Stimulated activated CD8-positive, alpha-beta memory T cell treated with anti-CD3 and anti-CD28 coated beads, Interleukin-7, amount 100 ng/mL, for 4 hours (primary cell): ENCODE measurements at places on chromosomes 7 and 10.

DNA sequence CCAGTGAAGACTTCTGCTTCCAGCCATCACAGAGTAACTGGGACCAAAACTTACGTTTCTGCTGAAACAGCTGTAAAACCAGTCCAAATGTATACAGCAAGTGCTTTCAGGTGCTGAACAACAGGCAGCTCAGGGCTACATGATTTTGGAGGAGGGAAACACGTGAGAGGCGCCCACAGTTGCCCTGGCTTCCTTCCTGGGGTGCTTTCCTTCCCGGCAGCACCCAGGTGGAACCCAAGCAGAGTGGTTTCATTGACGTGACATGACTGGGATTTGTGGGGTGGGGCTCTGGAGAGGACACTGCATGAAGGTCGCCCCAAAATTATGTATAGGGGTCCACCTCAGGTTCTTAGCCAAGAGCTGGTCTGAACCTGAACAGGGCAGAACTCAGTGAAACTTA, 34.2 kb downstream of the IL2RA start:
- DNase-seq, result no peak

- no peak for DNase-seq
Measured at GRCh38 chr10:130463876-130464364, 327.7 kb downstream of the GLRX3 start.

GRCh38 chr10:12597788-12598765, 248.7 kb downstream of the CAMK1D start:
- DNase-seq, result no peak

- no peak for DNase-seq
Measured at GRCh38 chr10:128022261-128023196, 103.7 kb downstream of the MKI67 start.

GRCh38 chr7:130483031-130483430, 8.9 kb upstream of the MEST start:
- DNase-seq, result no peak

DNA sequence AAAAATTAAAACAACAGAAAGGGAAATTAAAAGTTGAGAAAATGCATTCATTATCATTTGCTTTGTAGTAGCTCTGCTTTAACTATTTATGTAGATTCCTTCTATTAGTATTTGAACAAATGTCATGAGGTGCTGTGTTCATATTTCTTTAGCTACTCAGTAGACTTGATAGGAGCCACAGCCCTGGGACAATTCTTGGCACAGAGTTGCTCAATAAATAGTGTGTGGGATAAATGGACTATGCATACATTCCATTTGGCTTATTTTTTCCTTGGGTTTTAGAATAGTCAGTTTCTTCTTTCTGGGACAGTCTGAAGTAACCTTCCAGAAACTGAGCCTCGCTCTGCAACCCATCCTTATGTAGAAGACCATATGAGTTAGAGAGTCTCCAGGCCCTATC, 13.4 kb downstream of the RPP30 start:
- no peak for DNase-seq
